ENCODE measurements at places on chromosomes 3 and 15. TPM values are rescaled to one million over a fixed set of nuclear protein-coding genes. Genes with fewer than 3 reads are reported as not detected.

MYLK gene
- total RNA-seq = 188 TPM

GXYLT2 gene
- 12.8 TPM for total RNA-seq

TEX55 gene
- total RNA-seq = not detected

C3orf52 gene
- 2.3 TPM for total RNA-seq

SLC22A14 gene
- not detected for total RNA-seq

LEKR1 gene
- not detected for total RNA-seq

FAM162A gene
- 34.6 TPM for total RNA-seq

P3H2 gene
- 3.4 TPM for total RNA-seq

NR2E3 gene
- total RNA-seq = not detected

THPO gene
- total RNA-seq = 0.95 TPM

TIGIT gene
- 0.72 TPM for total RNA-seq

PRSS50 gene
- not detected for total RNA-seq

CHDH gene
- total RNA-seq = 0.63 TPM

TP63 gene
- total RNA-seq = not detected

GABRR3 gene
- total RNA-seq = not detected

SNAP23 gene
- 73.8 TPM for total RNA-seq

RASL12 gene
- 4.6 TPM for total RNA-seq

SCG3 gene
- total RNA-seq = not detected

TTLL13 gene
- not detected for total RNA-seq

ISL2 gene
- not detected for total RNA-seq

ACP3 gene
- 4.1 TPM for total RNA-seq

ACKR2 gene
- 12.4 TPM for total RNA-seq

BBS4 gene
- total RNA-seq = 15.9 TPM

GPR27 gene
- 0.84 TPM for total RNA-seq

ABHD10 gene
- 19.6 TPM for total RNA-seq

FOXB1 gene
- not detected for total RNA-seq

ARPP21 gene
- total RNA-seq = 0.28 TPM

C3orf20 gene
- total RNA-seq = not detected

RTF1 gene
- total RNA-seq = 31.5 TPM

TLE3 gene
- total RNA-seq = 159 TPM

PDCD7 gene
- total RNA-seq = 18.9 TPM

Measured in omental fat pad (tissue), 4 donors.